ENCODE measurements at places on chromosomes 3 and 15.

GRCh38 chr3:140857993-140858392 is 83.6 kb upstream of the SLC25A36 start:
- no peak for DNase-seq

DNA sequence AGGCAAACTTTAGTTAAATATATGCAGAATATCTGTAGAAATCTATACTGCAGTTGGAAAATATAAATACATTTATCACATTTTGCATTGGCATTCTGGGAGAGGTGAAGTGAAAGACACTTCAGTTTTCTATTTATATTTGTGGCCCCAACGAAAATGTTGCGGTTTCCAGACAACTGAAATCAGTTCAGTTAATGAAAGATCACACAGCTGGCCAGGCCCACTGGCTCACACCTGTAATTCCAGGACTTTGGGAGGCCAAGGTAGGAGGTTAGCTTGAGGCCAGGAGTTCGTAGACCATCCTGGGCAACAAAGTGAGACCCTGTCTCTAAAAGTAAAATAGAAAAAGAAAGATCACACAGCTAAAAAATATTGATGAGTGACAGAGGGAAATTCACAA is 11.9 kb upstream of the CLASP2 start:
- DNase-seq, result no peak

GRCh38 chr3:12483872-12484197 is 445 bp upstream of the TSEN2 start:
- no peak for DNase-seq

GRCh38 chr15:51846463-51847230 is 17.2 kb downstream of the TMOD3 start:
- no peak for DNase-seq

DNA sequence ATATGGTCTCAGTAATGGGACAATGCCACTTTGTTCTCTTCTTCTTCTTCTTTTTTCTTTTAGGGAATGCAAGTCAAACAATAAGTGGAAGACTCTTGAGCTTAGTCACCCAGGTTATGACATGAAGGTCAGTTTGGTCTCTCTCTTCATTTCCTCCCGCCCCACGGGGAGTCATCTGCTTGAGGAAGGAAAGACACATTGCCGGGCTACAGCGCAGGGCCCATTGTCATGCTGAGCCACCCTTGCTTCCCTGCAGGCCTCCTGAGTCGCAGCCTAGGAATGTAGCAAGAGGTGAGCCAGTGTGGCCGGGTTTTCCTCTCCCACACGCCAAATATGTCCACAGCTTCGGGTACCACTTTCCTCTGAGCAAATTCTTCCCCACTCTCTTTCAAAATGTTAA is 47.6 kb downstream of the RAP2B start:
- no peak for DNase-seq

Data from suprapubic skin (tissue), 4 donors.